ENCODE measurements at places on chromosomes 12 and 14.

- no peak for DNase-seq
Measured at GRCh38 chr12:66449531-66449930, 147.2 kb downstream of the HELB start.

- no peak for DNase-seq
Measured at GRCh38 chr14:21614240-21614639, 20.5 kb downstream of the OR10G2 start.

DNA sequence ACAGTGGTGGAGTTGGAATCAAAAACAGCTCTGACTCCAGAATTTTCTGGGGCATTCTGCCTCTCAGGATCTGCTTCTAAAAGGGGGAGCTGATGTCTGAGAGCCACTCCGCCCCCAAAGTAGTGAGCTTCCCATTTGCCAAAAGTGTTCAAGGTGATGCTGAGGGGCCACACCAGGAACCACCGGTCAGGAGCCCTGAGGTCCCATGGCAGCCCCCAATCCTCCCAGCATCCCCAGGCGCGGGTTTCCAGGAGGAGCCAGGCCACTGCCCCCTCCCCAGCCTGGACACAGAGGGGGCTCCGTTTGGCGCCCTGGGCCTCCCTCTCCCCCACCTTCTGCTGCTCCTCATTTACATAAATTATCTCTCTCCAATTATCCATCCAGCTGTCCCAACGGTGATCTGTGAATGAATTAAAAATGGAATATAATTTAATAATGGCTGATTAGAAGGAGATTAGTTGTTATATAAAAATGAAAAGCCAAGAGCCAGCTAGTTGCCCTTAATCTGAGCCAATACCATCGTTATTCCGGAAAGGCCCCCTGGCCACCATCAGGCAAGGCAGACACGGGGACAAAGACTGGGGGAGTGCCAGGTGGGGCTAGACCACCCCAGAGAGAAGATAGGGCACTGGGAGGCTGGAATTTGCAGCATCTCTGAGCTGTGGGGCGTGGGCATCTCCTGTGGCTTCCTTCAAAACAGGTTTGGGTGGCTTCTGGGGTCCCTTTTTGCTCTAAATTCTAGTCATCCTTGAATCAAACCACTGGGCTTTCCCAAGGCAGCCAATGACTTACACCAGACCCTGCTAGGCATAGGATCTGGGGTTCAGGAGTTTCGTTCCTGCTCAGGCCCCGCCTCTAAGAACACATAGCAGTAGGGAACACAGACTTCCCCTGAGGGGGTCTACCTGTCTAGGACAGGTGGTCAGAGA is 19.7 kb upstream of the VSX2 start:
- DNase-seq = no peak

GRCh38 chr14:29671034-29671433 is 256.6 kb downstream of the PRKD1 start:
- DNase-seq = no peak

GRCh38 chr14:34354556-34354955 is 107.5 kb downstream of the SPTSSA start:
- no peak for DNase-seq

DNA sequence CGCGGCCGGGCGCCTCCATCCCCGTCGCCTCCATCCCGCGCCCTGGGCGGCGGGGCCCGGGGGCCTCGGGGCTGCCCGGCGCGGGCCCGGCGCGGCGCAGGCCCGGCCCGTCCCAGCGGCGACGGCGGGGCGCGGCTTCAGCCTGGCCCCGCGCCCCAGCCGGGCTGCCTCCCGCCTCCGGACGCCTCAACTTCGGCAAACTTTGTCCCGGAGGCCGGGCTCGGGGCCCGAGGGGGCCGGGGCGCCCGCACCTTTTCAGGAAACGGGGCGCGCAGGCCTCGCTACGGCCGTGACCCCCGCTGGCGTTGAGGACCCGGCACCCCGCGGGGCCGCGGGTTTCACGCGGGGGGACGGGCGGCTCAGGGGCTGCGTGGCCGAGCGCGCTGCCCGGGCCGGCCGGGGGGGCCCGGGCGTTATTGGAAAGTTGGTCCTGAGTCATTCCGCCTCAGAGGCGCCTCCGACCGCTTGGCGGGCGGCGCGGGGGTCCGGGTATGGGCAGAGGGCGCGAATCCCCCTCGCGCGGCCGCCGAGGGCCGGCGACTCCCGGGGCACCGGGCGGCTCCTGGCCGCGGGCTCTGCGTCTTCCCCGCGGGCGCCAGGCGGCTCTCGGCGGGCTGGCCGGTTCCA is 575 bp downstream of the TRAF3 start:
- DNase-seq = no peak

DNA sequence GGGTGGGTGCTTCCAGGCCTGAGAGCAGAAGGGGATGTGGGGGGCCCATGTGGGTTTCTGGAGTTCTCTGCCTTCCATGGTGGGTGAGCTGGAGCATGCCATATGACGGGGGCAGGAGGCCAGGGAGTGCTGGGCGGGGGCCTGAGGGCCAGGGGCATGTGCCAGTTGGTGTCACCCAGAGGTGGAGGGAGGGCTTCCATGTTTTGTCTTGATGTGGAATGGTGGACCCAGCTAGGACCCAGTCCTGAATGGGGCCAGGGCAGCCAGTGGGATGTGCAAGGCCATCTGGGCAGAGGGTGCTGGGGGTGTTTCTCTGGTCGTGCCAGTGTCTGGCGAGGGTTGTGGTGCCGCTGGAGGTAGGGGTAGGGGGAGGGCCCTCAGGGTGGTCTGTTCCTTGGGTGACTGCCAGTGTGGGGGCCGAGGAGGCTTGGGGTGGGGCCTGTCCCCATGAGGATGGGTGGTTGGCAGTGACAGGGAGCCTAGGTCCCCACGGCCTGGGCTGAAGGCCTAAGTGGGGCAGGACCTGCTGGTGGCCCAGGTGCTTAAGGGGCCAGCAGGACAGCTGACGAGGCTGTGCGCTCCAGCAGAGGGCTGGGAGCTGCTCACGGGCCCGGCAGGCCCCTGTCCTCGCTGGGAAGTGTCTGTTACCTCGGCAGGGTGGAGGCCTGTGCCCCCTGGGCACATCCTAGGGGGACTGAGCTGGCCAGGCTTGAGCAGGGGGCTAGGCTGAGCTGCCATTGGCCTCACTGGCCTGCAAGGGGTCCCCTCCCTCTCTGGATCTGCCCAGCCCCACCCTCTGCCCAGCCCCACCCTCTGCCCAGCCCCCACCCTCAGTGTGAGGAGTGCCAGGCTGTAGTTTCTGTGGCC is 26.8 kb downstream of the CEP170B start:
- no peak for DNase-seq

DNA sequence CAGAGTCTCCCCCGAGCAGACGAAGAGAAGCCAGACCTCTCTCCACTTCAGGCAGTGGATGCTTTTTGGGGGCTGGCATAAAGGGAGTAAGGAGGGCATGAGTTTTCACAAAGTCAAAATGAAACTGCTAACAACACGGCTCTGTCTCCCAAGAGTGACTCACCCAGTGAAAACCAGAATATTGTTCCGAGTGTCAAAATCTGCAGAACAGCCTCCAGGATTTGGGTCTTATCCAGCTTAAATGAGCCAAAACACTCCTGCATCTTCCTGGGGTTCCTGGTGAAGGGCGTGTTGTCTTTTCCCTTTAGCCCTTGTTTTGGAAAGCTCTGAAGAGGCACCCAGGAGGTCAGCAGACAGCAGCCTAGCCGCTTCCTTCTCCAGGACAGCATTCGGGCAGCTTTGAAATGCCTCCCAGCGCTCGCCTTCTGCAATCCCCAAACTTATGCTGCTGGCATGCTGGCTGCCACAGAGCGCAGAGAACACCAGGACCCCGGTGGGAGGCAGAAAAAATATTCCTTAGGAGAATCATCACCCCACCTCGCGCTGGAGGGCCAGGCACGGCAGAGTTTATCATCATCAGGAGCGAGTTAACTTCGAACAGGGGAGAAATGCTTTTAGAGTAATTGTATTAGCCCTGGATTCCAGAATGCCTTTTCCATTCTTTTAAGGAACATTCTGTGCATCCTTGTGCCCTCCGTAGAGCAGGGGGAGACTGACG is 117.7 kb upstream of the NCOR2 start:
- DNase-seq = peak; percentile 32
